ENCODE measurements at places on chromosomes 3 and 15.

DNA sequence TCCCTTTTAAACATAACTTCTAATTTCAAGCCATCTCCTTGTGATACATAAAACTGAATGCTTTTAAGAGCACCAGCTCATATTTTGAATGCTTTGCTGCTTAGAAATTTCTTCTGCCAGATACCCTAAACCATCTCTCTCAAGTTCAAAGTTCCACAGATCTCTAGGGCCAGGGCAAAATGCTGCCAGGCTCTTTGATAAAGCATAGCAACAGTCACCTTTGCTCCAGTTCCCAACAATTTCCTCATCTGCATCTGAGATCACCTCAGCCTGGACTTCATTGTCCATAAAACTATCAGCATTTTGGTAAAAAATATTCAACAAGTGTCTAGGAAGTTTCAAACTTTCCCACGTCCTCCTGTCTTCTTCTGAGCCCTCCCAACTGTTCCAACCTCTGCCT, 17.5 kb downstream of the OSTN start:
- no peak for DNase-seq

- DNase-seq: no peak
Measured at GRCh38 chr3:32873531-32874130, 55.8 kb downstream of the TRIM71 start.

DNA sequence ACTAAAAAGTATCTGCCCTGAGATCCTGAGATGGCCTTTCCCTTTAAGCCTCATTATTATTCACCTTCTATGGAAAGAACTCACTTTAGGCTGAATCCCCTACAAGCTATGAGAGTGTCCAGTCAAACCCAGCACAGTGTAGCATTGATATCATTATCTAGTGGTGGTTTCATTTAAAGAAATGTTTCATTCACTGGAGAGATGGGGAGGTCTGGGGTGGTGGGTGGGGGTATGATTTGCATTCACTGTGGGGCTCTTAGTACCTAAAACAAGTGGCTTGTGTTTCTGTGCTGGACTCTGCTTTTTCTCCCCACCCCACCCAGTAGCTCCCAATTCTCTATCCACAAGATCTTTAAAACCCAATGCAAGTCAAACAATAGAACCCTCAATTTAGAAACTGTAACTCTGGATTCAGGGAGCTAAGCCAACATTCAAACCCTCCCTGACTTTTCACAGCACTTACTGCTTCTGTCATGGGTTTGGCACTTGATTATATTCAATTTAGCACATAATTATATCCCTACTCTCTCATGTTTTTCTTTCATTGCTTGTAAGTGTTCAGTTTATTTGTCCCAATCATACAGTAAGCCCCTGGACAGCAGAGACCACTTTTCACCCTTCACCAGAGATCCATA, 310.5 kb upstream of the THBS1 start:
- DNase-seq: no peak

GRCh38 chr15:60395276-60396011, 2.3 kb downstream of the ANXA2 start:
- DNase-seq: no peak

- DNase-seq: no peak
Measured at GRCh38 chr3:31777887-31778286, 203.2 kb downstream of the OSBPL10 start.

DNA sequence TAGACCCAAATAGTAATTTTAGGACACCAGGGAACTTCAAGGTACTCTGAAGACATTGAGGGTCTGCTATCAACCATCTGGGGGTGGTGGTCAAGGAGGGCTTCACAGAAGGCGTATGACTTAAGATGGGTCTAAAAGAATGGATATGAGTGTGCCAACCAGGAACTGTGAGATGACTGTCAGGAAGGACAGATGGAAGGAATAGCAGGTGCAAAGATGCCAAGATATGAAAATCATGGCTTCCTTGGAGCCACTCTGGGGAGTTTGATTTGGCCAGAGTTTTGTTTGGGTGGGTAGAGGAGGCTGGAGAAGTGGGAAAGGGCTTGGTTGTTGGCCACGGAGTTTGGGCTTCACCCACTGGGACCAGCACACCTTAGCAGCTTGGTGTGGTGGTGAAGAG, 21.2 kb downstream of the CDCP1 start:
- DNase-seq: no peak

DNA sequence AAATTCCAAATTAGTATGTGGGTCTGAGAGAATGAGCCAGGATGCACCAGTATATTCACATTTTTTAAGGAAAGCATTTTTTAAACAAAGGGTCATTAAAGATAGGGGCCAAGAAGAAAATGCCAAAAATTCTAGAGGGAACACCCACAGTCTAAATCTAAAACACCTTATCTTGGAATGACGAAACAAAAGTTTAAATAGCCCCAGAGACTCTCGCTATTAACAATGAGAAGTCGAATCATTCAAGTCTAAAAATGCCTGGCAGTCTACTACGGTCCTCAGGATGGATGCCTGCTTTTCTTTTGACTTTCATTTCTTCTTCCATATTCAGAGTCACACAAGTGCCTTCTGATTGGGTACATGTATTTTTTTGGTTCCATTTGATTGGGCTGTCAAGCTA, 66.3 kb downstream of the SSUH2 start:
- DNase-seq: no peak

GRCh38 chr15:49978121-49978520, 140.9 kb downstream of the ATP8B4 start:
- no peak for DNase-seq

DNA sequence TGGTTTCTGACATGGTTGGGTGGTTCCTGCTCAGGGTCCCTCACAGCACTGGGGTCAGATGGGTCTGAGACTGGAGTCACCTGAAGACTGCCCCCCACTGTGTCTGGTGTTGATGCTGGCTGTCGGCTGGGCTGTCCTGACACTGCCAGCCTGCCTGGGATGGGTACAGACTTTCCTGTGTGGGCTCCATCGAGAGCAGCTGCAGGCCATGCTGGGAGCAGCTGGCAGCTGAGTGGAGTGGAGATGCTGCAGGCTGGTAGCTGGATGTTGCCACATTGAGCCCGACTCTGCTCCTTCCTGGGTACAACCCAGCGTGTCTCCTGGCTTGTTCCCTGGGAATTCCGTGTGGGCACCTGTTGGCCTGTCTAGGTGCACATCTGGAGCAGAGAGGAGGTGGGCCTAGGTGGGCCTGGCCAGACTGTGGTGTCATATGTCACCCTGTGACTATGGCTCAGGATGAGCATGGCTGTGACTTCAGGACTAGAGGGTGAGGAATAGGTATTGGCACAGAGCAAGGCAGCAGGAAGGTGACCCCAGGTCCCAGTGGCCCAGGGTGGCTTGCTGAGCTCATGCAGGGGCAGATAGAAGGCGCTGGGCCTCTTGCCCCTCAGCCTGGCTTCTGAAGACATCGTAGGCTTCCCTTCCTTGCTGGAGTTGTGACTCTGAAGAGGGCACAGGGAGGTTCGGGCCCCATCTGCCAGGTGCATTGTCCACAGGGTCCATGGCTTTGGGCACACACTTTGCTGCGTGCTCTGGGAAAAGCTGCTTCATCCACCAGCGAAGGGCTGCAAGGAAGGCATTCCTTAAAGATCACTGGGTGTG, 40.0 kb upstream of the PRR23E start:
- DNase-seq: no peak

- no peak for DNase-seq
Measured at GRCh38 chr15:62362608-62363007, 197.5 kb upstream of the C2CD4B start.

GRCh38 chr3:13039213-13039896, 33.9 kb downstream of the IQSEC1 start:
- DNase-seq: no peak

GRCh38 chr3:58117561-58118181, 93.1 kb downstream of the DNASE1L3 start:
- DNase-seq: no peak

GRCh38 chr3:22089284-22089683, 338.3 kb upstream of the ZNF385D start:
- no peak for DNase-seq

GRCh38 chr15:68497206-68497910, 65.4 kb upstream of the ITGA11 start:
- no peak for DNase-seq

- DNase-seq: no peak
Measured at GRCh38 chr15:94470492-94470891, 239.1 kb downstream of the MCTP2 start.

DNA sequence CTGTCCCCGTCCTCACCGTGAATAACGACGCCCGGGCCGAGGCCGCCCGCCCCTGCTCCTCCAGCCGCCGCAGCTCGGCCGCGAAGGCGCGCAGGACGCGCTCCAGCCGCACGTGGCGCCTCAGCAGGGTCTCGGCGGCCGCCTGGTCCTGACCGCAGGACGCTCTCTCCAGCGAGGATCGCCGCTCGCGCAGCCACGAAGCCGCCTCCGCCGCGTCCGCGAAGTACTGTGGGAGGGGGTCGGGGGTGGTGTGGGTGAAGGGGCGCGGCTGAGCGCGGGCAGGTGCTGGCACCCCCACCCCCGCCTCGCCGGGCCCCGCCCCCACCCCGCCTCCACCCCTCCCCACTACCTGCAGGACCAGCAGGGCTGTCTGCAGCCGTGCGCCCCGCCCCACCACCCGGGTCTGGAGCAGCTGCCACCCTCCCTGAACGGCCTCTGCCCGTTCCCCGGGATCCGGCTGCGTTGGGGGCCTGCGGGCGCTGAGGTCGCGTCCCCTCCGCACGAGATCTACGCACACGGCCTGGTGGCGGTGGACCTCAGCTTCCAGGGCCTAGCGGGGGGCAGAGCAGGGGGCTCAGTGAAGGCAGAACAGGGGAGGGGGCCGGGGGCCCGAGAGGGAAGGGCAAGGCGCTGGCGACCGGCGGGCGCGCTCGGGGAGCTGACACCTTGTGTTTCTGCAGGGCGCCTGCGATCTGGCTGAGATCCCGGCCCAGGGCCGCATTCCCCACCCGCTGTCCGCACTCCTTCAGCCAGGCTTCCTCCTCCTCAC, 11.7 kb downstream of the SPTBN5 start:
- peak; percentile 6 for DNase-seq

GRCh38 chr15:57551715-57552677, 39.7 kb upstream of the MYZAP start:
- DNase-seq: no peak

GRCh38 chr3:66527246-66527645, 26.4 kb upstream of the LRIG1 start:
- no peak for DNase-seq

GRCh38 chr15:40238532-40239403, at the start of gene PAK6:
Gene PAK6, plus strand, starts transcription at chr15:40239063. Its CDS starts 25,723 bp downstream, at chr15:40264786.
- peak; percentile 50 for DNase-seq

GRCh38 chr3:66452303-66453011, 48.4 kb downstream of the LRIG1 start:
- DNase-seq: no peak

- DNase-seq: no peak
Measured at GRCh38 chr3:4934050-4934449, 45.2 kb upstream of the BHLHE40 start.

DNA sequence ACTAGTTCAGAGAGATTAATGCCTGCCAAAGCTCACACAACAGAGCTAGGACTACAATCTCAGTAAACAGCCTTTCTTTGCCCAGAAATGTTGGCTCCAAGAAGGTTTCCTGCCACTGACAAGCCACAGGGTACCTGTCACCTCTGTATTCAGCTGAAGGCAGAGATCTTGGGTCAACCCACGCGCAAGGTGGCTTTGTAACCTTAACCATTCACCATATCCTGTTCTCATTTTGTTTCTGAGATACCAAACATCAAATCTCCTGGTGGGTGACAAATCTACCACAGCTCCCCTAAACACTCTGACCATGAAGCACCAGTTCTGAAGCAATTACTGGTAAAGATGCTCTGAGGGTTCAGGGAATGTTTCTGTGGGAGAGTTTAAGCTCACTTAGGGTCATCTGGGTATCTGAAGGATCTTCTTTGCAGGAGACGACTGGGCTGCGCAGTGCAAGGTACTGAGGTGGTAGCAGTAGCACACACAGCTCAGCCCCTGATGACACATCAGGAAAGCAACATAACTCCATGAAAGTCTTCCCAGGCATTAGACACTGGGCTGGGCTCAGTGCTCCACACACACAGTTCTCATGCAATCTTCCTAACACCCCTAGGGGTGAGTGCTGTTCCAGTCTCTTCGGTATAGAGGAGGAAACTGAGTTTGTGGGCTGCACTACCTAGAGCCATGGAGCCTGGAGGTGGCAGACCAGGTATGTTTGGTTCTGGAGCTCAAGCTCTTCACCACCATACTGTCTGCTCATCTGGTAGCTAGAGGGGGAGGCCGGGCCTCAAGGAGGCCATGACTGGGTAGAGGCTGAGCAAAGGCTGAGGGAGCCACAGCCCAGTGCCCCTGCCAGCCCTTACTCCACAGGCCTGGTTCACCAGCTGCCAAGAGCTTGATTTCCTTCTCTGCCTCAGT, 7.7 kb downstream of the CXCR6 start:
- DNase-seq: peak; percentile 64

DNA sequence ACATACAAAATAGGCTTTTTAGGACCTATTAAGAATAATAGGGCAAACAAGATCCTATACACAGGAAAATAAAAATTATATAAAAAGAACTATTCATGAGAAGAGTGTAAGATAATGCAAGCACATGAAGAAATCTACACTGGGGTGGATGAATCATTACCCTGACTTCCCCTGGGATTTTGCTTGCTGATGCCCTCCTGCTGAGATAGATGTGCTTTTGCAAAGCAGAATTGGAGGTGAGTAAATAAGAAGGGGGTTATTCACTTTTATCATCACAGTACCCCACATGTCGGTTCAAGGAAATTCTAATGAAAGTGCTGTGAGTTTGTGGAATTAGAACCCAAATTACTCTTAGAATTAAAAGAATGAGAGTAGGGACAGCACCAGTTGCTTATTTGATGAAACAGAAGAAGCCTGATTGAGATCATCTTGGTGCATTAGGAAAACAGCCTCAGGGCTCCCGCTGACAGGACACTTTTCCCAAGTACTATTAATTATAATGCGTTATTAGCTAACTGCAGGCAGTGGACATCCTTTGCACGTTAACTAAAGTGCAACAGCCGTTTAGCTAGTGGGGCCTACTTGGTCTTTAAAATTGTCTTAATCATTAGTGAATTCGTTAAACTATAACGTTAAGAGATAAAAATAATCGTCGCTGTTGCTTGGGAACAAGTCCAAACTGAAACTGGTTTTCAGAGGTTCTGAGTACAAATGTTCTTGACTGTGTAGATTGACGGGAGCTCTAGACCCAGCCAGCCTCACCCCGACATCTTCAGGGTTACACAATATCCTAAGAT, 48.4 kb downstream of the SLC2A2 start:
- DNase-seq: no peak

GRCh38 chr3:195763076-195763830, 42.5 kb downstream of the MUC20 start:
- no peak for DNase-seq

DNA sequence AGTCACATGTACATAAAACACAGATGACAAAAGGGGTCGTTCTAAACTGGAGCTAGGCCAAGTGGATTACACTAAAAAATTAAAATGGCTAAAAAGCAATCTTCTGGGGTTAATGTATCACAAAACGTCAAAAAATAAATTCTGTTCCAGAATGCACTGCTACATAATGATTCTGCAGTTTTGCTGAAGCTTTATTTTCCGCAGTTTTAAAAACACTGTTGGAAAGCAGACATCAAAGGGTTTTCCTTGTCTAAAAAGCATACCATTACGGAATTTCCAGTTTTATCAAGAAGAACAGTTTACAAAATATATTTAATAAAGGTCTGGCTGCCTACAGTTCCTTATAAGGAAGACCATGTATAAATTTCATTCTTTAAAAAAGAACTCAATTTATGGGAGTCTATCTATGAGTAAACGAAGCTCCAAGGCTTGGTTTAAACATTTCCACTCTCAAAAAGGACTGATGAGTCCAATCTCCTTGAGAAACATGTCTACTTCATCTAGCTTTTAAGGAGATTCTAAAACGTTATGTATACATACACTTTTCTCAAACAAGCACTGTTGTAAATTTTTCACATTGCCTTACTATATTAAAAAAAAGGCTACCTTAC, 1.3 kb downstream of the DMXL2 start:
- no peak for DNase-seq

- DNase-seq: no peak
Measured at GRCh38 chr15:31402511-31403056, 75.9 kb downstream of the KLF13 start.
